ENCODE measurements at places on chromosomes 11 and 22.
A peak's percentile ranks its signal among the peaks of the same experiment; 100 is the strongest.

- no peak overlapping the region for H3K4me3 ChIP-seq
- no peak for DNase-seq
Observed at GRCh38 chr11:379205-380094, 10.2 kb downstream of the B4GALNT4 start.

DNA sequence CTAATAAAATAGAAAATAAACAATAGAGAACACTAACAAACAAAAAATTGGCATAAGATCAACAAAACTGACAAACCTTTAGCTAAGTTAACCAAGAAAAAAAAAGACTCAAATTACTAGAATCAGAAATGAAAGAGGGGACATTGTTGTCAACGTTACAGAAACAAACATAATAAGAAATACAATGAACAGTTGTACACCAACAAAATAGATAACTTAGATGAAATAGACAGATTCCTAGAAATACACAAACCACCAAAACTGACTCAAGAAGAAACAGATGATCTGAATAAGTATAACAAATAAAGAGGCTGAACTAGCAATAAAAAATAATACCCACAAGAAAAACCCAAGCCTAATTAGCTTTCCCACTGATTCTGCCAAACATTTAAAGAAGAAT is 34.7 kb upstream of the TMPRSS4 start:
- H3K27ac ChIP-seq = no peak overlapping the region
- H3K4me3 ChIP-seq = no peak overlapping the region
- H3K27me3 ChIP-seq = no peaks in the 10 kb centered on the region
- H3K4me1 ChIP-seq = peaks cover 44% of the 10 kb centered on the region

DNA sequence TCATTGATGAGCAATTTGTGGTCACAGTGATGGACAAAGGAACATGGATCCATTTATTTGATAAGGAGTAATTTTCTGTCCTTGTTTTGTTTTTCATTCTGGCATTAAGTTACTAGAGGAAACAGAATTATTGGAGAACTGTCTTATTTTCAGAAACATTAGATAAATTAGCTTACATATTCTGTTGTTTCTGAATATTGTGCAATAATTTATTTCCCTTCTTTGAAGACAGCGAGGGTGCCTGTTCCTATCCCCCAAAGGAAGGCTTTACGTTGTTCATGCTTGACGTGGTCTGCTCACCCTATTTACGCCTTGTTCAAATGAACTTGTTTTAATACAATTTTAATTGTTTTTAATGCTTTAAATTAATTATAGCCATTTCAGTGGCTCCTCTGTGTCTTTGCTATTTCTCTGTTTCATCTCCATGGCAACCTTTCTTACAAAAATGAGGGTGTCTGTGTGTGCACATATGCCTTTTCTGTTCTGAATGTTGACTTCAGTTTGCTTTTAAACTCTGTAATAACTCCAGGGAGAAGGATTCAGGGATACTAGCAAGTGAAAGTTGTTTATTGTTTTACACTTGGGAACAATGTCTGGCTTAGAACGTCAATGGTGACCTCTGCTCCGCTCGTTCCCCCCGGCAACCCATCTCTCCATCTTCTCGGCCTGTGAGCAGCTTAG is 138.3 kb upstream of the PLET1 start:
- no peaks in the 10 kb centered on the region for H3K36me3 ChIP-seq
- no peaks in the 10 kb centered on the region for H3K4me1 ChIP-seq
- H3K4me3 ChIP-seq = no peak overlapping the region

DNA sequence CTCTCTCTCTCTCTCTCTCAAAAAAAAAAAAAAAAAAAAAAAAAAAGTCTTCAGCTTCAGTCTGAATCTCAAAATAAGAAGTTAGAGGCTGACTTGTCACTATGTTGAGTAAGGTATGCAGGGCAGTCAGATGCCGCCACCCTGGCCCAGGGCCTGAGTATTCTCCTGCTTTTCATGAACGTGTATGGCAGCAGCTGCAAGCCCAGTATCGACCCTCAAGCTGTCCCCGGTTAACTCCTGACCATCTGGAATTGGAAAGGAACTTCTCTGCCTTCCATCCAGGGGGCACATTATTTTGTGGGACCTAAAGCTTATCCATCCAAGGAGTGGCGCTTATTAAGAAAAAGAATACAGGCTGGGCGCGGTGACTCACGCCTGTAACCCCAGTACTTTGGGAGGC is 11.4 kb downstream of the MRGPRD start:
- no peak overlapping the region for H3K4me3 ChIP-seq
- peaks cover 30% of the 10 kb centered on the region for H3K4me1 ChIP-seq
- no peaks in the 10 kb centered on the region for H3K27me3 ChIP-seq
- H3K27ac ChIP-seq = no peak overlapping the region
- no peak for DNase-seq

DNA sequence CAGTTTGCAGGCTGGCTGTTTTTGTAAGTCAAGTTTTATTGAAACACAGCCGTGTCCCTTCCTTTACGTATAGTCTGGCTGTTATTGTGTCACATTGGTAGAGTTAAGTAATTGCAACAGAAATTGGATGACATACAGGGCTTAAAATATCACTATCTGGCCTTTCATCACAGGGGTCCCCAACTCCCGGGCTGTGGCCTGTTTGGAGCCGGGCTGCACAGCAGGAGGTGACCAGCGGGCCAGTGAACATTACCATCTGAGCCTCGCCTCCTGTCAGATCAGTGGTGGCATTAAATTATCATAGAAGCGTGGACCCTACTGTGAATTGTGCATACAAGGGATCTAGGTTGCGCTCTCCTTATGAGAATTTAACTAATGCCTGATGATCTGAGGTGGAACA is 31.7 kb downstream of the EXT2 start:
- no peaks in the 10 kb centered on the region for H3K27me3 ChIP-seq
- H3K4me3 ChIP-seq = no peak overlapping the region
- no peaks in the 10 kb centered on the region for H3K4me1 ChIP-seq
- no peak for DNase-seq
- H3K27ac ChIP-seq = no peak overlapping the region
- peaks cover 86% of the 10 kb centered on the region for H3K36me3 ChIP-seq

- H3K4me3 ChIP-seq = no peak overlapping the region
- H3K27me3 ChIP-seq = no peaks in the 10 kb centered on the region
- peaks cover 28% of the 10 kb centered on the region for H3K36me3 ChIP-seq
- no peak overlapping the region for H3K27ac ChIP-seq
- peaks cover 12% of the 10 kb centered on the region for H3K4me1 ChIP-seq
Observed at GRCh38 chr11:64894070-64894811, 15.8 kb upstream of the EHD1 start.

- peaks cover 31% of the 10 kb centered on the region for H3K4me1 ChIP-seq
- H3K27me3 ChIP-seq = peaks cover 3% of the 10 kb centered on the region
- H3K27ac ChIP-seq = no peak overlapping the region
- no peak overlapping the region for H3K4me3 ChIP-seq
- H3K36me3 ChIP-seq = no peaks in the 10 kb centered on the region
Observed at GRCh38 chr11:45102361-45102809, 44.1 kb upstream of the PRDM11 start.

GRCh38 chr11:126224647-126225294 is 13.2 kb downstream of the FAM118B start:
- no peaks in the 10 kb centered on the region for H3K27me3 ChIP-seq
- no peaks in the 10 kb centered on the region for H3K36me3 ChIP-seq
- H3K4me3 ChIP-seq = no peak overlapping the region

- H3K4me1 ChIP-seq = peaks cover 17% of the 10 kb centered on the region
- peak overlapping the region; percentile 94 for H3K4me3 ChIP-seq
- H3K36me3 ChIP-seq = no peaks in the 10 kb centered on the region
- H3K27ac ChIP-seq = peak overlapping the region; percentile 59
Observed at GRCh38 chr22:43812890-43813289, 785 bp upstream of the EFCAB6 start.

GRCh38 chr22:46064966-46065666 is 85.2 kb upstream of the PPARA start:
- no peak for DNase-seq
- peaks cover 31% of the 10 kb centered on the region for H3K4me1 ChIP-seq
- no peak overlapping the region for H3K4me3 ChIP-seq
- peaks cover 7% of the 10 kb centered on the region for H3K27me3 ChIP-seq
- H3K36me3 ChIP-seq = peaks cover 5% of the 10 kb centered on the region

DNA sequence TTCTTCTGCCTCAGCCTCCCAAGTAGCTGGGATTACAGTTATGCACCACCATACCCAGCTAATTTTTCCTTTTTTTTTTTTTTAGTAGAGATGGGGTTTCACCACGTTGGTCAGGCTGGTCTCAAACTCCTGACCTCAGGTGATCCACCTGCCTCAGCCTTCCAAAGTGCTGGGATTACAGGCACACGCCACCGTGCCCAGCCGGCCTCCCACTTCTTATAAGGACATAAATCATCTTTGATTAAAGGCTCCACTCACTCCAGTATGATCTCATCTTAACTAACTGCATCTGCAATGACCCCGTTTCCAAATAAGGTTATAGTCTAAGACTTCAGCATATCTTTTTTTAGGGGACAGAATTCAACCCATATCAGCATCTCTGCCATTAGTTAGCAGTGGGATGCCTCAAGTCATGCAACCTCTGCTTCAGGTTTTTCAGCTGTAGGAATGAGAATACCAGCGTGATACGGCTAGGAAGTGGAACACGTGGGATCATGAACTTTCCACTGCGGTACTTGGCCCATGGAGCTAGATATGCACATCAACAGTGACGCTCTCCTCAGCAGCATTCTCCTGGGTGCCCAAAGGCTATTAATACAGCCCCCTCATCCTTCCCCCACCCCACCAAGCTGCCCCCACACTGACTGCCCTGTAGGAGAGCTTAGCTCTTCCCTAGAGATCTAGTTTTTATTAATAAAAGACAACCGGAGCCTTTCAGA is 41.4 kb downstream of the MCHR1 start:
- H3K4me3 ChIP-seq = no peak overlapping the region
- DNase-seq = no peak
- H3K4me1 ChIP-seq = peaks cover 5% of the 10 kb centered on the region

DNA sequence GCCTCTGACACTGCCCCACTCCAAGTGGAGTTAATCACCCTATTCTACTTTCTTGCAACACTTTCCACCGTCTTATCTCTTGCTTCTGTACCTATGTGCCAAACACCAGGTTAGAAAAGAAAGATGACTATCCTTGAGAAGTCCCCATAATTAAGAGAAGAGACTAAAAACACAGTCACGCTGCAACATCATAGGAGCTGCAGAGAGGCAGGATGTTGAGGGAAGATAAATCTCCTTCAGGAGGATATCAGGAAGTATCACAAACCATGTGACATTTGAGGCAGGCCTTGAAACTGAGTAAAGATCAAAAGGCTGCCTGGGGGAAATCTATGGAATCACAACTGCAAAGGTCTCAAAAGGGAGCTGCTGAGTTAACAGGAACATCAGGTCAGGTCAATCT is 24.8 kb downstream of the GAB2 start:
- H3K4me3 ChIP-seq = no peak overlapping the region
- no peak for DNase-seq
- H3K4me1 ChIP-seq = no peaks in the 10 kb centered on the region
- no peaks in the 10 kb centered on the region for H3K27me3 ChIP-seq
- no peak overlapping the region for H3K27ac ChIP-seq

GRCh38 chr11:119573858-119574257 is 150.9 kb upstream of the THY1 start:
- H3K4me3 ChIP-seq = no peak overlapping the region
- peaks cover 2% of the 10 kb centered on the region for H3K27me3 ChIP-seq
- DNase-seq = no peak

- no peak for DNase-seq
- H3K27me3 ChIP-seq = no peaks in the 10 kb centered on the region
- H3K4me3 ChIP-seq = no peak overlapping the region
- H3K36me3 ChIP-seq = no peaks in the 10 kb centered on the region
Observed at GRCh38 chr11:43832536-43832935, 48.1 kb upstream of the ALKBH3 start.

DNA sequence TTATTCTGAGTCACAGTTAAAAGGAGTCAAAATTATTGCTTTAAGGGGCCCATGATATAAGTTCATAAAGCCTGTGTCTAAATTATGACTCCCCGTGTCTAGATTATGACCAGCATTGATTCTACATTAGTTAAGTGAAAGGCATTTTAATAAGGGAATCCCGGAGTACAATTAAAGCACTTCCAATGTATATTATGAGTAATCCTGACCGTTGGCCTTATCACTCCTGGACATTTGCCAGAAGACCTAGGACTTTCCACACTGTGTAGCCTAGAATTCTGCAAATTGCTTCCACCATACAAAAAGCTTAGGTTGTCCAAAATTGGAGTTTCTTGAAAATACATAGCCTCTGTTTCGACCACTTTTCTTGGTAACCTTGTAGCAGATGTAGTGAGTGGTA is 1292.6 kb downstream of the LRRC4C start:
- H3K4me3 ChIP-seq = no peak overlapping the region
- no peaks in the 10 kb centered on the region for H3K27me3 ChIP-seq
- H3K27ac ChIP-seq = no peak overlapping the region
- H3K4me1 ChIP-seq = no peaks in the 10 kb centered on the region
- no peaks in the 10 kb centered on the region for H3K36me3 ChIP-seq
- no peak for DNase-seq

DNA sequence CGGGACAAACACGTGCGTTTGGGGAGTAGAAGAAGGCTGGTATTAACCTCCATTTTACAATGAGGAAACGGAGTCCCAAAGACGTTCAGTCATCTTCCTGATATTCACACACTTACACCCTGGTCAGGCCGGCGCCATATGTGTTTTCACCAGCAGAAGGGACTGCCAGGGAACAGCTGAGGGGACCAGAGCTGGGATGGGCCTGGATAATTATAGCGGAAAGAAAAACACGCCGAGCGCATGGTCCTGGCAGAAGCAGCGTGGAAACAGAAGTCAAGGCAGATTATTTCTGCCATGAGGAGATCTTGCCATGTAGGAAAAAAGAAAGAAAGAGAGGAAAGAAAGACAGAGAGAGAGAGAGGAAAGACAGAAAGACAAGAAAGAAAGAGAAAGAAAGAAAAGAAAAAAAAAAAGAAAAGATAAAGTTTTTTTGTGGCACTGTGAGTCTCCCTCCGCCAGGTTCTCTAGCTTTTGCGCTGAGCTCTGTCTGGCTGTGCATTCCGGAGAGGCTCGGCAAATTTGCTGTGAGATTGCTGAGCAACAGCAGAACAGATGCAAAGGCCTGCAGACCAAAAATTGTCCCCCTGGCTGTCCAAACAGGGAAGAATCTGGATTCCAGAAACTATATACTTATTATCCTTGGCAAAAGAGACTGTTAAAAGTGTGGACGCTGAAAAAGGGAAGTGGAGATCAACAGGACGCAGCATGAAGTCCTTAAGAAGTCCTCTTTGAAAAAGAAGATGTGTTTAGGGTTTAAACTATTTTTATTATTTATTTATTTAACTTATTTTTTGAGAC is 1.3 kb upstream of the UCP2 start:
- H3K36me3 ChIP-seq = peaks cover 29% of the 10 kb centered on the region
- DNase-seq = no peak
- peak overlapping the region; percentile 81 for H3K27ac ChIP-seq
- H3K27me3 ChIP-seq = no peaks in the 10 kb centered on the region

GRCh38 chr11:75714211-75714610 is 3.4 kb upstream of the MOGAT2 start:
- H3K36me3 ChIP-seq = no peaks in the 10 kb centered on the region
- H3K4me1 ChIP-seq = no peaks in the 10 kb centered on the region
- H3K27me3 ChIP-seq = no peaks in the 10 kb centered on the region
- no peak for DNase-seq
- no peak overlapping the region for H3K27ac ChIP-seq

GRCh38 chr22:39277142-39277607 is 32.4 kb upstream of the PDGFB start:
- no peaks in the 10 kb centered on the region for H3K4me1 ChIP-seq
- DNase-seq = no peak
- no peak overlapping the region for H3K27ac ChIP-seq
- H3K4me3 ChIP-seq = no peak overlapping the region
